ENCODE measurements at places on chromosomes 6 and 20. TPM values are rescaled to one million over a fixed set of nuclear protein-coding genes. Genes with fewer than 3 reads are reported as not detected.

UBD gene
- total RNA-seq: 0.15 TPM

TMEM200A gene
- total RNA-seq: 10.4 TPM

DNA sequence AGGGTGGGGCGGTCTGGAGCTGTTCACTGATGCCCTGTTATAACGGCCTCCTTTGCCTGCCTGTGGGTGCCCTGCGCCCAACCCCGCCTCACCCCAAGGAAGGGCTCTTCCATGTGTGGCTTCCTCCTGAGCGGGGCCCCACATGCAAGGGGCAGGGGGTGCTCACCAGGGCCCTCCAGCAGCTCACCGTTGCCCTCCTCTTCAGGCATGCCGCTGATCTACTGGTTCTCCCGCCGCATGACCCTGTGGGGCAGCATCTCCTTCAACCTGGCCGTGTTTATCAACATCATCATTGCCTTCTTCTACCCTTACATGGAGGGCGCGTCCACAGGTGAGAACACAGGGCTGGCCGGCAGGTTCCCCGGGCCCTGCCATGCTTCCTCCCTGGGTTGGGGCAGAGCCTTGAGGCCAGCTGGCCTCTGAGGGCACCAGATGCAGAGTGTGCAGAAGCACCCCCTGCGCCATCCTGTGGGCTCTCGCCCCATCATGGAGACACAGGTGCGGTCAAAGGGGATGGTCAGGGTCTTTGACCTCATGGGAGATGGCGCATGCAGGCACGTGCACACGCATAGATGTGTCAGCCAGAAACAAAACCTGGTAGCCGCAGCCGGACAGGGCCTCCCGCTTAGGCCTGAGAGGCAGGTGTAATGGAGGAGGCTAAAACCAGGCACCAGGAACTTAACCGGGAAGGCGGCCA, 22.9 kb downstream of the UQCC2 start:
- H3K4me1 ChIP-seq: no peaks in the 10 kb centered on the region
- no peak overlapping the region for H3K27ac ChIP-seq
- no peaks in the 10 kb centered on the region for H3K27me3 ChIP-seq
- H3K4me3 ChIP-seq: no peak overlapping the region

ZFP57 gene
- 6.4 TPM for total RNA-seq

DNA sequence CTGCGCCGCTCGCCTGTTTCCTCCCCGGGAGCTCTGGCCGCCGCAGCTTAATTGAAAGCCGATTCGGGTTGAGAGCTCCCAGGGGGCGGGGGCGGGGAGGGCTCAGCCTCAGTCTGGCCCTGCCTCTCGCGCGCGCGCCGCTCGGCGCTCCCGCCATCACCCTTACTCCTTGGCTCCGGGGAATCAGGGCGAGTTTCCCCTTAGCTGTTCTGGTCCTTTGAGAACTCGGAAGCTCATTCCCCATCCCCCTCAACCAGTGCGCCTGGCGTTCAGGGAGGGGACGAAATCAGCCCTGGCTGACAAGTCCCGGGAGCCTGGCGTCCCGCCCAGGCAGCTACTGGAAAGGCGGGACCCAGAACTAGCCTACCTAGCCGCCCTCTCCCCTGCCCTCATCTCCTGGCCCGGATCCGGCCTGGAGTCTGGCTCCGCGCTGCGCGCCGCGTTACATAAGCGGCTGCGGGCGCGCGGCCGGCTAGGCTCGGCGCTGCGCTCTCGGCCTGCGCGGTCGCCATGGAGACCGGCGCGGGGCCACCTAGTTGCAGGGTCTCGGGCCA, 2.8 kb downstream of the SLC12A5 start:
- H3K4me3 ChIP-seq: peak overlapping the region; percentile 66
- peak; percentile 71 for DNase-seq
- peaks cover 99% of the 10 kb centered on the region for H3K27me3 ChIP-seq

COL9A1 gene
- total RNA-seq: 14.4 TPM

DNA sequence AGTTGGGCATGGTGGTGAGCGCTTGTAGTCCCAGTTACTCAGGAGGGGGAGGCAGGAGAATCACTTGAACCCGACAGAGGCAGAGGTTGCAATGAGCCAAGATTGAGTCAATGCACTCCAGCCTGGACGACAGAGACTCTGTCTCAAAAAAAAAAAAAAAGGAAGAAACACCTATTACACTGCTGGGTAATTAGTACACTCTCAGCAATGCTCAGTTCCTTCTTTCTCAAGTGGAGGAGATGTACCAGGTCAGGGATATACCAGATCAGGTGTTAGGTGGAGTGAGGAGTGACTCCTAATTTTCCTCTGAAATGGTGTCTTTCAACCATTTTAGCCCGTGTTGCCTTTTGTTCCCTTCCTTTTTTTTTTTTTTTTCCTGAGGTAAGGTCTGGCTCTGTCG, 30.0 kb upstream of the UBR2 start:
- no peaks in the 10 kb centered on the region for H3K4me1 ChIP-seq
- H3K27me3 ChIP-seq: no peaks in the 10 kb centered on the region
- H3K4me3 ChIP-seq: no peak overlapping the region

DNA sequence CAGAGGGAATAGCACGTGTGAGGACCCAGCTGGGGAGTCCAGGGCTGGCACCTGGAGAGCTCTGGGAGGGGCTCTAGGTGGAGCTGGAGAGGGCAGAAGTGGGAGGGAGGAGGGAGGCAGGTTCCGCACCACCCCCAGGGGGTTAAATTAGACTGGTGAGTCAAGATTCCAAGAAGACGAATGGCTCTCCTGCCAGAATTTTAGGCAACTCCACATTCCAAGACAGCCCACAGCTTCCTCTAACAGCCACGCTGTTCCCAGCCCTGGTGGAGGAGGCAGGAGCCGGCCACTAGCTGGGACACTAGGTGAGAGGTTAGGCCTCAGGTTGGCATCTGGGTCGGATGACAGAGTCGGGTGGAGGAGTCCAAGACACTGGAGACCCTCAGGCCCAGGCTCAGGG, 60.2 kb downstream of the TFAP2C start:
- H3K36me3 ChIP-seq: no peaks in the 10 kb centered on the region
- no peak for DNase-seq
- H3K27me3 ChIP-seq: no peaks in the 10 kb centered on the region
- H3K27ac ChIP-seq: no peak overlapping the region
- peaks cover 36% of the 10 kb centered on the region for H3K4me1 ChIP-seq

BMP7 gene
- 40.7 TPM for total RNA-seq

DNA sequence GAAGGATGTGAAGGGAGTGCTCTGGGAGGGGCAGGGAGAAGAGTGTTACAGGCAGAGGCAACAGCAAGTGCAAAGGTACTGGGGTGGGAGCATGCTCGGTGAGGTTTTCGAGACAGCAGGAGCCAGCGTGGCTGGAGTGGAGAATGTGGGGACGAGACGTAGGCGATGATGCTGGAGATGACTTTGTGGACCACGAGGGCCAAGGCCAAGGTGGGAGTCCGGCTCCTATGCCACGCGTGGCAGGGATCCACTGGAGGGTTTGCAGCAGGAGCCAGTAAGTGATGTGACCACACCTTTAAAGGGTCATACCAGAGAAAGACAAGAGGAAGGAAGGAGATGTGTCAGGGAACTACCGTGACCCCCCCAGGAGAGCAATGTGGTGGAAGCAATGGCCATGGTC, 7.3 kb downstream of the PTGIS start:
- DNase-seq: no peak
- peak overlapping the region; percentile 57 for H3K27ac ChIP-seq
- H3K27me3 ChIP-seq: no peaks in the 10 kb centered on the region
- peaks cover 23% of the 10 kb centered on the region for H3K4me1 ChIP-seq

DNA sequence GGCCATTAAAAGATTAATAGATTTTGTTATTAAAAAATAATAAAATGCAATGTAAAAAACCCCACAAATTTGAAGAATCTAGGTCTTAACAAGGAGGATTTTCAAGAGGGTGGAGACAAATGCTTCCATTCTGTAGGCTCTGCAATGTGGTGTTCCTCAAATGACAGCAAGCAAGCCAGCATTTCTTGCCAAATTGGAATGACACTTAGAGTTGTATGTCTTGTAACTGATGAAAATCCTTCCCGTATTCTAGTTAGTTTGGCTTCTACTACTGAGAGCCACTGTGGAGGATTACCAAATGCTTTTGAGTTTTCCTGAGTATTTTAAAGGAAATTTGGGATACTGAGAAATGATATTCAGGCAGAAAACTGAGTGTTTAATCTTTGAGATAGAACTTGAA, 1225.5 kb upstream of the CITED2 start:
- H3K4me1 ChIP-seq: peaks cover 9% of the 10 kb centered on the region
- DNase-seq: no peak
- H3K27ac ChIP-seq: no peak overlapping the region
- H3K36me3 ChIP-seq: 0 out of 2 replicates have a peak, but pooled peaks cover 5% of the 10 kb centered on the region
- no peak overlapping the region for H3K4me3 ChIP-seq
- no peaks in the 10 kb centered on the region for H3K27me3 ChIP-seq

TRAPPC3L gene
- total RNA-seq: not detected

DNA sequence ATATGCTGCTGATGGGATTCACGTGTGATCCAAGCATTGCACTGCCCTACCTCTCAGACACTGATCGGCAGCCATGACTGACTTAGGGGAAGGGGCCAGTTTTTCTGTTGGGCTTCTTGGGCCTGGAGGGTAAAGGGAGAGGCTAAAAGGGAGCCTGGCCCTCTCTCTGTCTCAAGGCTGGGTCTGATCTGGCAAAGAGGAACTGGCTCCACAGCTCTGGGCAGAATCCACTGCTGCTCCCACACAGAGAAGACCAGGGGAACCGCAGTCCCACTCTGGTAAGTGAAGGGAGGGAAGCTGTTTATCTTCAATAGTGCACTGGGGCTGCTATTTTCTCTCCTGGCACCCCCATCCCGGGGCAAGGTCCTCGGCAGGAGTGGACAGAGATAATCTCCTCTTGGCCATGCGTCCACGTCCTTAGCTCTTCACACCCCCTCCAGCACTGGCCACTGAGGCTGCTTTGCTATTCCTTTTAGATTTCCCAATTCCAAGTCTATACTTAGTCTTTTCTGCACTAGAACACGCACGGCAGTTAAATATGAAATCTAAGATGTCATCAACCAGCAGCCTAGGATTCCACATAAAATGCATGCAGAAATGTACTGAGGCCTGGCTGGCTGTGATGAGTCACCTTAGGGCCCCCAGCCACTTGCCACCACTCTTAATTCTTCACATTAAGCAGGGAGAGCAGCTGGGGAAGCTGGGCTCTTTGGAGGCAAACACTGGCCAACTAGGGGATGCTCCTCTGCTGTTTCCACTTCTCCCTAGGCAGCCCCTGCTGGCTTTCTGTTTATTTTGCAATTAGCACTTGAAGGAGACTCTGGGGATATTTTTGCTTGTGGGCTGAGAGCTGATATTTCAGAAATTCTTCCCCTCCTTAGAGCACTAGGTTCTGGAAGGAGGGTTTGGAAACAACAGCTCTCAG, 87.8 kb upstream of the ARMC2 start:
- no peaks in the 10 kb centered on the region for H3K36me3 ChIP-seq
- peaks cover 14% of the 10 kb centered on the region for H3K4me1 ChIP-seq
- peaks cover 8% of the 10 kb centered on the region for H3K27me3 ChIP-seq
- no peak for DNase-seq

DNA sequence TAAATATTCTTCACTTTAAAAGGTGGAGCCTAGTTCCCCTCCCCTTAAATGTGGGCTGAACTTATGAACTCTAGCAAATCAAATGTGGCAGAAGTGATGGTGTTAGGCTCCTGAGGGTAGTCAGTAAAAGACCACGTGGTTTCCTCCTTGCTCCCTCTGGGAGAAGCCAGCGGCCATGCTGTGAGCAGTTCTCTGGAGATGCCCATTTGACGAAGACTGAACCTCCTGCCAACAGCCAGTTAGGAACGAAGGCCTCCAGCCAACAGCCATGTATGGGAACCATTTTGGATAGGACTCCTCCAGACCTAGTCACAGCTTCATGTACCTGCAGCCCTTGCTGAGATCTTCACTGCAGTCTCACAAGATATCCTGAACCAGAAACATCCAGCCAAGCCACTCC, 7.6 kb upstream of the MOCS1 start:
- DNase-seq: no peak
- no peaks in the 10 kb centered on the region for H3K36me3 ChIP-seq
- H3K4me1 ChIP-seq: peaks cover 19% of the 10 kb centered on the region
- no peak overlapping the region for H3K27ac ChIP-seq
- peaks cover 2% of the 10 kb centered on the region for H3K27me3 ChIP-seq

SRMS gene
- 0.46 TPM for total RNA-seq

- peaks cover 3% of the 10 kb centered on the region for H3K4me1 ChIP-seq
- no peak overlapping the region for H3K27ac ChIP-seq
- no peaks in the 10 kb centered on the region for H3K36me3 ChIP-seq
- H3K4me3 ChIP-seq: no peak overlapping the region
- H3K27me3 ChIP-seq: no peaks in the 10 kb centered on the region
- DNase-seq: no peak
Observed at GRCh38 chr6:48377115-48377514, 266.1 kb upstream of the PTCHD4 start.

GRCh38 chr20:64238851-64239387, 16.6 kb upstream of the PCMTD2 start:
- H3K27me3 ChIP-seq: peaks cover 6% of the 10 kb centered on the region
- no peak overlapping the region for H3K4me3 ChIP-seq

C20orf204 gene
- 2.1 TPM for total RNA-seq

GRCh38 chr20:53738039-53738944, 144.7 kb upstream of the ZNF217 start:
- DNase-seq: peak; percentile 64
- H3K4me1 ChIP-seq: peaks cover 77% of the 10 kb centered on the region
- peak overlapping the region; percentile 53 for H3K4me3 ChIP-seq
- H3K27me3 ChIP-seq: no peaks in the 10 kb centered on the region
- no peaks in the 10 kb centered on the region for H3K36me3 ChIP-seq

BPIFA1 gene
- not detected for total RNA-seq

CTCFL gene
- 0.70 TPM for total RNA-seq

DNA sequence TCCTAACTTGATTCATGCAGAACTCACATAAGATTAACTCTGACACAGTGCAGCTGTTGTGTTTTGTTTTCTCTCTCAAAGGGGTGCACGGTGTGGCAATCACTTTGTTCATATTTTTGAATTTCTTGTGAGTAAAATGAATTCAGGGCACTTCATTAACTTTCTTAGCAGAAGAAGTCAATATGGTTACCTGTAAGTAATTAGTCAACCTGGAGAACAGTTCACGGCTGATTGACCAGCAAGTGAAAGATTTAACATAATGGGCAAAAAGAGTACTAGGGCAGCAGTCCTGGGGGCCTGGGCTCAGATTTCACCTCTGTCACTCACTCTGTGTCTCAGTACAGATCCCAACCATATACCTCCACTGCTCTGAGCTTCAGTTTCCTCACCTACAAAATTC, 102.4 kb upstream of the SPTLC3 start:
- no peak overlapping the region for H3K27ac ChIP-seq
- H3K4me3 ChIP-seq: no peak overlapping the region
- H3K4me1 ChIP-seq: peaks cover 16% of the 10 kb centered on the region
- no peaks in the 10 kb centered on the region for H3K27me3 ChIP-seq
- no peaks in the 10 kb centered on the region for H3K36me3 ChIP-seq

CST3 gene
- total RNA-seq: 68.5 TPM

PTK7 gene
- total RNA-seq: 165 TPM

DNA sequence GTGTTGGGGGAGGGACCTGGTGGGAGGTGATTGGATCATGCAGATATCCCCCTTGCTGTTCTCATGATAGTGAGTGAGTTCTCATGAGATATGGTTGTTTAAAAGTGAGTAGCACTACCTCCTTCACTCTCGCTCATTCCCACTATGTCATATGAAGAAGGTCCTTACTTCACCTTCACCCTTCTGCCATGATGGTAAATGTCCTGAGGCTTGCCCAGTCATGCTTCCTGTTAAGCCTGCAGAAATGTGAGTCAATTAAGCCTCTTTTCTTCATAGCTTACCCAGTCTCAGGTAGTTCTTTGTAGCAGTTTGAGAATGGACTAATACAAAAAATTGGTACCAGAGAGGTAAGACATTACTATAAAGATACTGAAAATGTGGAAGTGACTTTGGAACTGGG, 425.9 kb downstream of the HTR1B start:
- H3K27ac ChIP-seq: no peak overlapping the region
- peaks cover 14% of the 10 kb centered on the region for H3K36me3 ChIP-seq
- H3K4me1 ChIP-seq: peaks cover 12% of the 10 kb centered on the region
- peaks cover 4% of the 10 kb centered on the region for H3K27me3 ChIP-seq
- DNase-seq: no peak
- H3K4me3 ChIP-seq: no peak overlapping the region

GRCh38 chr6:47680051-47680450, 18.3 kb upstream of the ADGRF4 start:
- no peaks in the 10 kb centered on the region for H3K36me3 ChIP-seq
- H3K27me3 ChIP-seq: no peaks in the 10 kb centered on the region
- no peak overlapping the region for H3K4me3 ChIP-seq
- no peak overlapping the region for H3K27ac ChIP-seq
